Ammon's horn (tissue), 1 donor: ENCODE measurements at places on chromosomes 4 and X.
A peak's percentile ranks its signal among the peaks of the same experiment; 100 is the strongest.

DNA sequence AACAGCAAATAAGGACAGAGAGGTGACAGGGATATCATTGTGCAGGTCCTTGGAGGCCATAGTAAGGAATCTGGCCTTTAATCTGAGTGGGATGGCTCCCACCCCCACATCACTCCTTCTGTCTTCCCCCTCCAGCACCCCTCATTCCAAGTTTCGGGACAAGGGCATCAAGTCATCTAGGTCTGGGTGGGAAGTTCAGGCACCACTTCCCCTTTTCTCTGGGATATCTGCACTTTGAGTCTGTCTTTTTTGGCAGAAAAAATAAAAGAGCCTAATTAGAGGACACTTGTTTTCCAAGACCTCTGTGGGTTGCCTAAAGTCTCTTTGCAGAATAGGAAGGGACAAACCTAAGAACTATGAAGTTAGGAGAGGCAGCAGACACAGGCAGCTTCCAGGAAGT, 60.1 kb downstream of the FUNDC1 start:
- no peak for DNase-seq

DNA sequence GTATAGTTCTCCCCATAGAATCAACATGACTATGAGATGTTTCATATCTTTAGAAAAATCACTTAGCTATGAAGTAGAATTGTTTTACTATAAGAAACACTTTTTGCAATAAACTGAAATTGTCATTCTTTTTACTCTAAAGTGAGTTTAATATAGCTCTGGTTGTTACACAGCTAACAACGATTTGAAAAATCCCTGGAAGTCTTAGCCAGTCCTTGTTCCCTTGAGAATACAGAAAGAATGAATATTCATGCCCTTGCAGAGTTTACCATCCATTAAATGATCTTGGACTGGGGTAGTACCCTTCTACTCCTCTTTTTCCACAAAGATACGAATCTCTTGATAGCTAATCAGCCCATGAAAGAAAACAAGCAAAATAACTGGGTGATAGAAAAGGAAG, 141.8 kb downstream of the JADE1 start:
- DNase-seq = no peak

DNA sequence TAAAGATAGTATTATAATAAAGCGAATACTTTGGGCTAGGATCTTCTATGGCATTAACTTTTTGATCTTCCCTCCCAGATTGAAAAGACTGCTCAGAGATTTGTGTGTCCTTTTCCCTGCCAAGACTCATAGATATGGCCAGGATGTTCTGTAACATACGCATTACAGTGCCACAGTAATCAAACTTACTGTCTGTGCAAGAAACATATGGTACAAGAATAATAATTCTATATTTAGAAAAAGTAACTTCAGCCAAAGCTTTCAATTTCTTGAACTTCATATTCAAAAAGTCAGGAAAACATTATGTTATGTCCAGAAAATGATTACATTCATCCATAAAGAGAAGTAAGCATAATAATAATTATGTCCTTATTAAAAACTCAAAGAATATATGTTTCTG, 100.9 kb upstream of the GUCY1A1 start:
- no peak for DNase-seq

DNA sequence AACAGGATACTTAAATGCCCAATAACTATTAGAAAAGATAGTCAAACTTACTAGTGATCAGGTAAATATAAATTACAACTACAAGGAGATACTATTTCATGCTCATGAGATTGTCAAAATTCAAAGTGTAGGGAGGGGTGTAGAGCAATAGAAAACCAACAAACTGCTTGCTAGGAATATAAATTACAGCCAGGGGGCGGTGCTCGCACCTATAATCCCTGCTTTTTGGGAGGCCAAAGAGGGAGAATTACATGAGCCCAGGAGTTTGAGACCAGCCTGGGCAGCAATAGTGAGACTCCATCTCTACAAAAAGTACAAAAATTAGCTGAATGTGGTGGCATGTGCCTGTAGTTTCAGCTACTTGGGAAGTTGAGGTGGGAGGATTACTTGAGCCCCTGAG, 556.5 kb upstream of the NR3C2 start:
- DNase-seq = no peak

GRCh38 chr4:3792813-3793212, 26.6 kb downstream of the ADRA2C start:
- no peak for DNase-seq

DNA sequence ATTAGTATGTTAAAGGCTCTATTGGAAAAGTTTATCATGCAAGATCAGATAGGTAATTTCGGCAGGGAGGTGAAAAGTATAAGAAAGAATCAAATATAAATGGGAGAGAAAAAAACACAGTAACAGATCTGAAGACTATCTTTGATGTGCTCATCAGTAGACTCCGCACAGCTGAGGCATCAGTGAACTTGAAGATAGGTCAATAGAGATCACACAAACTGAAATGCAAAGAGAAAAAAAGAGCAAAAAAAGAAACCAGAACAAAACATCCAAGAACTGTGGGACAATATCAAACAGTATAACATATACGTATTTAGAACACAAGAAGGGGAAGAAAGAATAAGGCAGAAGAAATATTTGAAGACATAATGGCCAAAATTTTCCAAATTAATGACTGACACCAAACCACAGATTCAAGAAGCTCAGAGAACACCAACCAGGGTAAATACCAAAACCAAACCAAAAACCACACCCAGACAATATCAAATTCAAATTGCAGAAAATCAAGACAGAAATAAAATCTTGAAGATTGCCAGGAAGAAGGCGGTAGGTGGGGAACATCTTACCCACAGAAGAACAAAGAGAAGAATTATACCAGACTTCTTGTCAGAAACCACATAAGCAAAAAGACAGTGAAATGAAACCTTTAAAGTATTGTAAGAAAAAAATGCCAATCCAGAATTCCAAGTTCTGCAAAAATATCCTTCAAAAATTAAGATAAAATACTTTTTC, 29.1 kb downstream of the PFKFB1 start:
- no peak for DNase-seq

GRCh38 chr4:127239902-127240763, 392.6 kb upstream of the INTU start:
- DNase-seq = no peak

DNA sequence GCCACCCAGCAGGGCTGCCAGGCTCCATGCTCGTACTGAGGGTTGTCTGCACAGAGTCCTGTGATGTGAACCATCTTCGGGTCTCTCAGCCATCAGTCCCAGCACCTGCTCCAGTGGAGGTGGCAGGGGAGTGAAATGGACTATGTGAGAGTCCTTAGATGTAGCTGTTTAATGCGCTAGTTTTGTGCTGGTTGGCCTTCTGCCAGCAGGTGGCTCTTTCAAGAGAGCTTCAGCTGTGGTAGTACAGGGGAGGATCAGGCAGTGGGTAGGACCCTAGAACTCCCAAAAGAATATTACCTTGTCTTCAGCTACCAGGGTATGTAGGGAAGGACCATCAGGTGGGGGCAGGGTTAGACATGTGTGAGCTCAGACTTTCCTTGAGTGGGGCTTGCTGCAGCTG, 1066.0 kb downstream of the GLUD2 start:
- DNase-seq = no peak

GRCh38 chr4:4985036-4985435, 34.2 kb downstream of the CYTL1 start:
- DNase-seq = no peak

DNA sequence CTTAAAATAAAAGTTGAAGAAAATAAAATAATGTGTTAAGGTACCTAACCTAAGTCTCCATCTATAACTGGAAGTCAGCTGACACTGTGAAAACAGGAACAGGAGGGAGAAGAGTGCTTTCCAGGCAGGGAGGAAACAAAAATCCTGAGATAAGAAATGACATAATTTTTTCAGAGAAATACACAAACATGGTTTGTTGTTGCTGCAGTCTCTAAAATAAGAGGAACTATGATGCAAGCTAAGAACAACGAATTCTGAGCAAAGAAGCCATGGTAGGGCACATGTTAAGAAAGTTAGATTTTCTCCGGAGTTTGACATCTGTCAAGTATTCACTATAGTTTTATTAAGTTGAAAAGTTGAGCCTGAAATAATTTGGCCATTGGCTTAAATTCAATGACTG, 26.9 kb downstream of the PAPSS1 start:
- no peak for DNase-seq

GRCh38 chr4:99938243-99938753, 8.1 kb downstream of the DNAJB14 start:
- no peak for DNase-seq

DNA sequence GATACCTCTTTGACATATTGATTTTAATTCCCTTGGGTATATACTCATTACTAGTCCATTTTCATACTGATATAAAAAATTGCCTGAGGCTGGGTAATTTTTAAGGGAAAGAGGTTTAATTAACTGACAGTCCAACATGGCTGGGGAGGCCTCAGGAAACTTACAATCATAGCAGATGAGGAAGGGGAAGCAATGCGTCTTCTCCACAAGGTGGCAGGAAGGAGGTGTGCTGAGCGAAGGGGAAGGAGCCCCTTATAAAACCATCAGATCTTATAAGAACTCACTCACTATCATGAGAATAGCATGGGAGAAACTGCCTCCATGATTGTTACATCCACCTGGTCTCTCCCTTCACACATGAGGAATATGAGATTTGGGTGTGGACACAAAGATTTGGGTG, 42.4 kb downstream of the MSX1 start:
- no peak for DNase-seq

- DNase-seq = no peak
Measured at GRCh38 chrX:16240231-16240905, 73.1 kb downstream of the MAGEB17 start.

DNA sequence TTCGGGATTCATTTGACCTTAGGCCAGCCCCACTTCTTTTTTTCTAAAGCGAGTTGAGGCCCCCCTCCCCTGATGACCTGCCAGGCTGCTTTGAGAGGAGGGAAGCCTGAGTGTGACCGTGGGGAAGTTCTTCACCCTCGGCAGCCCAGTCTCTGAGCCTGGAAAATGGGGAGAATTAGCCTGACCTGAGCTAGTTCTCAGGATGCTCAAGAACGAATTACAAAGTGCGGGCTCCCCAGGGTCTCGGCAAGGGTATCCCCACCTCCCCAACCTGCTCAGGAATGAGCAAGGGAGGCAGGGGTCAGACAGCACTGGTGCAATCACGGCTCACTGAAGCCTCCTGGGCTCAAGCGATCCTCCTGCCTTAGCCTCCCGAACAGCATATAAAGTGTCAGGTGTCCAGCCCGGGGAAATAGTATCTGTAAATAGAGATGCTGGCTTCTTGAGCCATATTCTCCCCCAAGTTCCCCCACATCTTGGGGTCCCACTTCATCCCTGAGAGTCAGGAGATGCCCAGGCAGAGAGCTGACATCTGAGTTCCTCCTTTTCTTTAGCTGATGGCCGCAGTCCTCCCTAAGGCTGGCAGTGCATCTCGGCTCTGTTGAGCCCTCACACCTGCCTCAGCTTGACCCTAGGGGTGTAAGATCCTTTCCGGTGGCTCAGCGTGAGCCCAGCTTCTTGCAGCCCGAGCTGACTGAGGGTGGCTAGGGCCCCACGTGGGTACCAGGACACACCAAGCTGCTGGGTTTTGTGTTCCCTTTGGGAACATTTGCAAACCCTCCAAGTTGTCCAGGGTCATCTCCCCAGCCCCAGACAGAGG, 1.6 kb downstream of the DUSP9 start:
- no peak for DNase-seq

GRCh38 chrX:119636419-119636818, 30.2 kb upstream of the NKRF start:
- no peak for DNase-seq

DNA sequence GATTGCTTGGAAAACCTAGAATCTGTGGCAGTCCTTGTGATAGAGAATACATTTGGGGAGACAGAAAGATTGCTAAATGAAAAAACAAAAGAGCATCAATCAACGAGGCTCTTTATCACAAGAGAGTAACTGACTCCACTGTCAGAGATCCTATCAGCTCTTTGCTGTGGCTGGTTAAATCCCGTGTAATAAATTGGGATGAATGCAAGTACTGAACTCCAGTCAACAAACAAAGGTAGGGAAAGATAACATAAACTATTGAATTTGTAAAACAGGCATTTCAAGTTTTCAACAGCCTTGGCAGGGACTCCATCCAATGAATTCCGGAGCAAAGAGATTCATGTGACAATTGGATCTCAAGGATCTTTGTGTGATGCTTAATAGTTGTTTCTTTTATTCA, 21.3 kb downstream of the MMRN1 start:
- no peak for DNase-seq

- no peak for DNase-seq
Measured at GRCh38 chr4:2799971-2800690, 7.2 kb downstream of the SH3BP2 start.

DNA sequence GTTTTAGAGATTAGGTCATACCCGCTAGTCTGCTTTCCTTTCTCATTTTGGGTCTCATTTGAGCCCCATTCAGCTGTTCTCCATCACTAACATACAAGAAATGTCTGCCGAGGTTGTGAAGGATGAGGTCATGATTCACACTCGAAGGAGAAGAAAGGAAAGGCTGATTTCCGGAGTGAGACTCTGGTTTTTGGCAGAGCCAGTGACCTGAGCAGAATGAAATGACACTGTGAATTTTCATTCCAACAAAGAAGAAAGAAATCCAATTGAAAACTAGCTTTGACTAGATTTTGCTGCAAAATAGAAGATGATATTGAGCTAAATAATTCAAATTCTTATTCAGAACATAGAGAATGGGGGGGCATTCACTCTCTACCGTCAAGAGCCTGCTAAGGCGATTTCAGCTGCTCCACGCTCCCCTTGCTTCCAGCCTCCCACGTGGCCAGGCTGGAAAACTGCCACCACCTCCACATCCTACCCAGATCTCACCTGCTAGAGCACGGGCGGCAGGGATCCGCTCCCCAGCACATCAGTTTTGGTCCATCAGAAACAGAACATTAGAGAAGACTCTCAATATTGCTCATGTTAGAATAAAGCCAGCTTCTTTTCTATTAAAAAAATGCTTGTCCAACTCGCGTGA, 39.0 kb downstream of the F11 start:
- DNase-seq = no peak

DNA sequence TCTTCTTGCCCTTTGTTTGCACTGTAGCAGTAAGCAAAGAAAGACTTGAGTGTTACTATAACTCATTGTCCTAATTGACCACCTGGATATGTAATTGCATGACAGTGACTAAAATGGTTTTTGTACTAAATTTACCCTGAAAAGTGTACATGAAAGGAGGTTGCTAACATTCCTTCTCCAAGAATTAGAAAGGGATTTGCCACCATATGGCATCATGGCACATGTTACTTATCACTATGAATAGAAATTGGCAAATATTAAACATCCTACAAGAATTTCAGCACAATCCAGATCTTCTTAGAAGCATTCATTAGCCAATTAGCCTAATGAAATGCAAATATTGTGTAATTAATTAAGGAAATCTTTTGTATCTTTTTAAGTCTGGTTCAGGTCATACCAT, 834.2 kb downstream of the STPG2 start:
- no peak for DNase-seq

- no peak for DNase-seq
Measured at GRCh38 chr4:23878912-23879732, 10.7 kb downstream of the PPARGC1A start.

- peak; percentile 65 for DNase-seq
Measured at GRCh38 chrX:130120746-130121504, 10.6 kb upstream of the ELF4 start.

DNA sequence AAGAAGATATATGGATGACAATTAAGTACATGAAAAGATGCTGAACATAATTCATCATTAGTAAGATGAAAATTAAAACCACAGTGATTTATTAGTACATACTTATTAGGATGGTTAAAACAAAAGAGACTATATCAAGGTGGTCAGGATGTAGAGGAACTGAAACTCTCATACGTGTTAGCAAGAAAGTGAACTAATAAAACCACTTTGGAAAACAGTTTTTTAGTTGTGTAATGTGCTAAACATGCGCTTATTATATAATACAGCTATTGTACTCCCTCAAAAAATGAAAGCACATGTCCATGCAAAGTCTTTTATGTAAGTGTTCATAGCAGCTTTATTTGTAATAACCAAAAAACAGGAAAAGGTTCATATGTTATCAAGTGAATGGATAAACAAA, 89.9 kb upstream of the KCTD8 start:
- DNase-seq = no peak
